ENCODE measurements at places on chromosomes 3 and 15.

DNA sequence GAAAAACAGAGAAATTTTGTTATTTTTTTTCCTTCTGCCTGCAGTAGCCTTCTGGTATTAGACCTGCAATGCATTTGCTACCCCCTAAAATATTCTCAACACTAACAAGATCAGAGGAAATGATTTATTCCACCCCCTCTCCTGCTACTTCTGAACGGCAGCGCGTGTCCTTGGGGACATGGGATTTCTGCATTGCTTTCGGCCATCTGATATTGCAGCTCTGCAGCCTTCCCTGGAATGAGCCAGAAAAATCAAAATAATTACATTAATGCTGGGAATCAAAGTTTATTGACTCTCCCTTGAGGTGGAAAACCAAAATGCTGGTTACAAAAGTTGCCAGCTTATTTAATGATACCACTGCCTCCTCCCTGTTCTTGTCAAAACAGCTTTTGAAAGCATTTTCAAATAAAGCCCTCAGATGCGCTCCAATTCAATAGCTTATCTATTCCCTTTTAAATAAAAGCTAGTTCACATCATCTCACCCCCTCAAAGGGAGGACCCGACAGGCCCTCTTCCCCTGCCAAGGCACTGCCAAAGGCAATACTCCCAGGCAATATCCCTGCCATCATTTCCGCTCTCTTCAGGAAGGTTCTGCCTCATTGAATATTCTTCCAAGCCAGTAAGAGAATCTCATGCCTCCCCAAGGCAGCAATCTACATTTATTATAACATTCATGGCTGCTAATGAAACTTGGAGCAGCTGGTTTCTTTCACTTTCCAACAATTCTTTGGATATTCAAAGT lies 96.6 kb downstream of the FHIT start:
- DNase-seq = no peak

DNA sequence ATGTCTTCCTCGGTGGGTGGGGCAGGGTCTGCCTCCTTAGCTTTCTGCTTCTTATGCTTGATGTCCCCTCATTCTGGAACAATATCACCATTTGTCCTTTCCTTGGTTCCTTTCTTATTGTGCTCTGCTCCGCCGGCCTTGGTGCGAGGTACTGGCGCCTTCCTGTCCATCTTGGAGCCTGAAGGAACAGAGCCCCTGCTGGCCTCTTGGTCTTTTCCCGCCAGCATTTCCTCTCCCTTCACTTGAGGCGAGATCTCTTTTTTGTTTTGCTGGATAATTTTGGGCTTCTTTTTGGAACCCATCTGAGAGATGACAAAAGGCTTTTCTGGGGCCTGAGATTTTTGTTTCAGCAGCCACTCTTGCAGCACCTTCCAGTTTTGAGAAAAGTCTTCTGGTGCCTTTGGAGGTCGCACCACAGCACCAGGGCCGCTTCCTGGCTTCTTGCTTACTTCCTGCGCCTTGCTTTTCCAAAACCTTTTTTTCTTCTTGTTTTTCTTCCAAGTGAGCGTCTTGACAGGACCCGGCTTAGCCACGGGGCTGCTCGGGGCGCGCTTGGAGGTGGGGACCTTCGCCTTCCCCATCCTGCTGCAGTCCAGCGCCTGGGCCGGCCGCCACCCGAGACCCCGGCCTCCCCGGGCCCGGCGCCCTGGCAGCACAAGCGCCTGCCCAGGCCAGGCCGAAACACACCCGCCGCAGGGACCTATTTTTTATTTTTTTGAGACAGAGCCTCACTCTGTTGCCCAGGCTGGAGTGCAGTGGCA lies 127.1 kb downstream of the KLF13 start:
- no peak for DNase-seq

DNA sequence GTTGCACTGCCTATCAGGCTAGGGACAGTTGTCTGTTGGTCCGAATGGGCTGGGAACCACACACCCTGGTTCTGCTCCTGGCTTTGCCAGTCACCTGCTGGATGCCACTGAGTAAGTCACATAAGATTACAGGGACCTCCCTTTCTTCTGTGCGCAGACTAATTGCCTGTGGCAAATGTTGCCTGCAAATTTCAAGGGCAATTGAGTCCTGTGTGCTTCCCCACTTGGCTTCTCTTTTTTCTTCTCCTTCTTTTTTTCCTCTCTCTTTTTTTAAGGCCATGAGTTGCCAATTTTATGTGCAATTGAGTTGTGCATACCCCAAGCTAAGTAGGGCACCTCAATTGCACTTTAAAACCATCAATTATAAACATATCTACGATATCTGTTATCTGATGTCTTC lies 963.4 kb downstream of the MCTP2 start:
- DNase-seq = no peak

DNA sequence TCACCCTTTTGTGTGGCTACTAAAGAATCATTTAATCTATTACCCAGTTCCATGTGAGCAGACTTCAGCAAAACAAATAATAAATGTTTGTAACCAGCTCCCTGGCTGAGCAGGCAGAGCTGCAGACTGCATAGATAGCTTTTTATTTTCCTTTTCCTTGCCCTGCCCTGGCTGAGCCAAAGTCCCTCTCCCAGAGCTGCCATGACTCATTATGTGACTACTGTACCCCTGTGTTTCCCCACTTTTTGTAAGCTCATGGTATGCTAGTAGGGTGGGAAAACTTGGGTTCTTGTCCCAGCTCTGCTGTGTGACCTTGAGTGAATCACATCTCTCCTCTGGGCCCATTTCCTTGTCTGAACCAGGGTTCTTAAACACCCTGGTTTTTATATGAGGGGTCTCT lies 127.5 kb downstream of the CLSTN2 start:
- no peak for DNase-seq

GRCh38 chr3:144264794-144265193 lies 293.2 kb downstream of the DIPK2A start:
- DNase-seq = no peak

GRCh38 chr3:41111011-41111410 lies 88.3 kb upstream of the CTNNB1 start:
- no peak for DNase-seq

GRCh38 chr3:151425627-151426340 lies 35.1 kb downstream of the IGSF10 start:
- no peak for DNase-seq

DNA sequence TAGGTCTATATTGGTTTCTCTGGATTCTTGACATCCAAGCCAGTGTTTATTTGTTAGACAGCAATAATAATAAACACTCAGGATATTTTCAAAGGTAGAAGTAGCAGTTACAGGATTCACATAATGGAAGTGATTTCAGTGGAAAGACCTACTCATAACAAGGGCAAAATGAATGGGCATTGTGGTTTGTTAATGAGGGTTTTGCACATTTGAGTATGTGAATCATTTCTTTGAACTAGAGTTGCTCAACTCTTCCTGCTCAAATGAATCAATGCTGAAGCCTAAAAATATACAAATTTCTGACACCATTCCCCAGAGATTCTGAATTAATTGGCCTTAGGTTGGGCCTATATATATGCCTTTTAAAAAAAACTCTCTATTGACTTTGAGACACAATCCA lies 4.1 kb upstream of the COL6A5 start:
- DNase-seq = peak; percentile 50

DNA sequence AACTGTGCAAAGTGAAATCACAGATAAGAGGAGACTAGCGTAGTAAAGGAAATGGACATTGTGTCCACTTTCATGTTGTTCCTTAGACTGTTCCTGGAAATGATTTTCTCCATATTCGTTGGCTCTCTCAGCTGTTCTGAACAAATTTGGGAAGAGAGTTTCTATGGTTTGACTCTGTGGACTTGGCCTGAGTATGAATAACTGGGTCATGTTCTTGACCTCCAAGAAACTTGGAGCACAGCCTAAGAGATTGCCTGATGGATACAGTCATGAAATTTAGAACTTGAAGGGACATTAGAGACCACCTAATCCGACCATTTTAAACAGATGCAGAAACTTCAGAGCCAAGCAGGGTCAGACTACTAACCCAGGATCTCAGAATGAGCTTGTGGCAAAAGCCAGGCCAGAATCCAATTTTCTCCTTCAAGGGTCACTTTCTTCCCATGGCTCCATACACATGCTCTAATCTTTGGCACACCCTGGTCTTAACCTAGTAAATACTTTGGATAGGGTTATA lies 430.4 kb downstream of the RBMS3 start:
- no peak for DNase-seq

- no peak for DNase-seq
Measured at GRCh38 chr3:134376786-134377426, 2.7 kb upstream of the AMOTL2 start.

DNA sequence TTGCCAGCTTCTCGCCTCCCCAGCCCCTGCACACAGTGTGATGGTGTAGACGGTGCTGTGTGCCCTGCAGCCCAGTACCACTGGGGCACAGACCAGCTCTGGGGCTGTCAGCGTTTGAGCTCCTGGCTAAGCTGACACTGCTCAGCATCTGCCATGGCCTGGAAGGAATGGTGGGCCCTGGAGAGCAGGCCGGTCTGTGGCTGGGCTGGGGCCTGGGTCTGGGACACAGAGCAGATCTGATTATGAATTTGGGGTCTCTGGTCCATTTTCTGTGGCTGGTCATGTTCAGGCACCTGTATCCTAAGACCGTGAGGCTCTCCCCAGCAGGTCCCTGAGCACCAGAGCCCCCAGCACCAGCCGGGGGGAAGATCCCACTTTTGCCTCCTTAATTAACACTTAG lies 34.7 kb downstream of the HCN4 start:
- no peak for DNase-seq

DNA sequence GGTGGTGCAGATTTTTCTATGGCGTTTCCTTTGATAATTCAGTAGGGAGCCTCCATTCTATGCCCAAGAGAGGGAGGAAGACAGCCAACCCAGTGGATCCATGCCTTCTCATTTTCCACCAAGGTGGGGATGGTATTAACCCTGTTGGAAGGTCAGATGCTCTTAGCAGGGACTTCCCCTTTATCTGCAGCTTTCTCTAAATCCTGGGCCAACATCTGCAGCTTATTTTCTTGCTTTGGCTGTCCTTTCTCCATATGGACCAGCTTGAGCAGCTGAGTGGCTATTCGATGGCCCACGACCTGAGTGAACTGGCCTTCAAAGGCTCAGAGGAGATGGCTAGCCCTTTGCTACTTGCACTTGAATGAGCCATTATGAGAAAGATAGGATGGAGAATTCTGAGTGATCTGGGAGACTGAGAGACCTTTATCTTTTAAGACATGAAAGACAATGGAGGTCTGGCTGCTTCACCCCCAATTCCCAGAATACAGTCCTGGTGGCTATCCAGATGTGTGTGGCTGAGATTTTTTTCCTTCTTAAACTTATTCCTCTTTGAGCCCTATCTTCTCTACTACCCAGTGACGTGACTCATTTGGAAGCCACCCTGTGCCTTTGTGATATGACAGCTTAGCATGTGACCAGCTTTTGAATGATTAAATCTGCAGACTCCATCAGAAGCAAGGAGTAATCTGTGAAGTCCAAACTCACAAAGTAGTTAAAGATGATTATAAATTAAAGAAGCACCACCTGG lies 39.6 kb upstream of the TRAK1 start:
- DNase-seq = no peak

- no peak for DNase-seq
Measured at GRCh38 chr15:90981681-90982080, 12.7 kb downstream of the PRC1 start.

GRCh38 chr3:107212618-107213017 lies 164.6 kb upstream of the CCDC54 start:
- peak; percentile 2 for DNase-seq

GRCh38 chr3:125957674-125958510 lies 11.1 kb upstream of the ROPN1B start:
- DNase-seq = no peak

GRCh38 chr3:169666376-169667165 lies 3.1 kb upstream of the MECOM start:
- no peak for DNase-seq

DNA sequence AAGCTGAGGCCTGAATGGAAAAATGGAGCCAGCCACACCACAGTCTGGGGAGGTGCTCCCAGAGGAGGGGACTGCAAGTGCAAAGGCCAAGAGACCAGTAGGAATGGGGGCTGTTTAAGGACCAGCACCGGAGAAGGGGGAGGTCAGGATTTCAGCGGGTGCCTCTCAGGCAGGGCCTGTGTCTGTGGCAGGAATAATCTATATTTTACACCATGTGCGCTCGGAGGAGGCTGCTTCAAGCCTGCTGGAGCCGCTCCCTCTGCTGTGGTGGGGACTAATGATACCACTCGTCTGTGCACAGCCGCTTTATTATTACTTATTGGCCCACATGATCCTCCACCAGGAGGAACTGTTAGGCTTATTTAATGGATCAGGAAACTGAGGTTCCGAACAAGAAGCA lies 45.3 kb downstream of the TPRA1 start:
- DNase-seq = no peak

Data from T-helper 1 cell (primary cell).